ENCODE measurements at places on chromosomes 2 and 18.

DNA sequence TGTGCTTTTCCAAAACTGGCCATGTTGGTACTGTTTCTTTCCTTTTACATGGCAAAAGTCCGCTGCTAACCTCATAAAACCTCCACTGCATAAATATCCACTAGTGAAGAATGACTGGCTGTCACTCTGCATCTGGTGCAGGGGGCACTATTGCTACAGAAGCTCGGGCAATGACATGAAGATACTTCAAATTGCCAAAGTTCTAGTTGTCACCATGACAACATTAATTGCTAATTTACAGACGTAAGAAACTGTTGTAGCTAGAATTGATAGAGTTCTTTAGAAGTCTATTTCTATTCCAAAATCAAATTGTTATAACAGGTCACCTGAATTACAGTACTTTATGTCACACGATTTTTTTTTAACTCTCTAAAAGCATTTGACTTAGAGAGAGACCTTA is 845 bp downstream of the CFAP210 start:
- H3K4me3 ChIP-seq, result no peak overlapping the region
- H3K36me3 ChIP-seq, result no peaks in the 10 kb centered on the region
- no peaks in the 10 kb centered on the region for H3K27me3 ChIP-seq
- peaks cover 4% of the 10 kb centered on the region for H3K4me1 ChIP-seq
- DNase-seq, result peak; percentile 49

DNA sequence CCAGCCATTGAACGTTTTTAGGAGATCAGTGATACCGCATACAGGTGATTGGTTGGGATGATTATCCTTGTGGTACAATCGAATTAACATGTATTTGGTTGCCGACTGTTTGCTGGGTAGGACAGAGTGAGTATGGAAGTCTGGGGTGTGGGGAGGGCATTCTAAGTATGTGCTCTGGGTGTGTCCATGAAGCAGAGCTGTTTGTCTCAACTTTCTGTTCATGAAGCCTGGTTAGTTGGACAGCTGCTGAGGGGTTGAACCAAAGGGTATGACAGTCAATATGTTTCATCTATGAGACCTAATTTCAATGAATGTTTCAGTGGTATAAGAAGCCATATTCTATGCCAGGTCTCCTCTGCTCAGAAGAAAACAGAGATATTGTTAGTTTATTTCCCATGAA is 21.9 kb upstream of the SPTBN1 start:
- no peak overlapping the region for H3K4me3 ChIP-seq
- DNase-seq, result no peak
- peaks cover 46% of the 10 kb centered on the region for H3K4me1 ChIP-seq
- H3K27ac ChIP-seq, result peak overlapping the region; percentile 65
- no peaks in the 10 kb centered on the region for H3K36me3 ChIP-seq

DNA sequence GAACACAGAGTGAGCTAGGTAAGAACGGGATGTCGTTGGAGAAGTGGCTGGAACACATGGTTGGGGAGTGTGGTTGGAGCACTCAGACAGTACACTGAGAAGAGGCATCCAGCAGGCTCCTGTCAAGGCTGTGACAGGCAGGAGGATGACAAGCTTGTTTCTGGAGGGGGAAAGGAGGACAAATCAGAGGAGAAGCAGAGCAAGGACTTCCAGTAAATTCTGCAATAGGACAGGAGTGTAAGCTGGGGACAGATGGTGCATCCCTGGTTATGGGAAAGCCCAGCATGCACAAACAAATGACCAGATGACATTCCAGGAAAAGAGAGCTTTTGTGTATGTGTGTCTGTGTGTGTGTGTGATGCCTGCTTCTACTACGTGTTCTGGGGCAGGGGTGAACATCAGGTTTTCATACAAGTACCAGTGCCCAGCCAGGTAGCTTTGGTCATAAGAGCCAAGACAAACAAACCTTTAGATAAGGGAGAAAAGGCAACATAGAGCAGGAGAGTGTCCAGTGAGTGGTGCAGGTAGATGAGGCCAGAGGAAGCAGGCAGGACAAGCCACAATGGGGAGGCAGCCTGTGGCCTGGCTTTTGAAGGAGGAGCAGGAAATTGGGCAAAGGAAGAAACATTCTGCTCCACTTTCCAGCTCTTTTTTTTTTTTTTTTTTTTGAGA is 32.1 kb upstream of the MAPK4 start:
- H3K36me3 ChIP-seq, result no peaks in the 10 kb centered on the region
- DNase-seq, result no peak
- H3K27ac ChIP-seq, result no peak overlapping the region
- no peaks in the 10 kb centered on the region for H3K4me1 ChIP-seq
- no peaks in the 10 kb centered on the region for H3K27me3 ChIP-seq

GRCh38 chr2:41320491-41320890 is 727.3 kb upstream of the PKDCC start:
- no peak overlapping the region for H3K4me3 ChIP-seq
- no peaks in the 10 kb centered on the region for H3K4me1 ChIP-seq
- DNase-seq, result peak; percentile 39
- no peak overlapping the region for H3K27ac ChIP-seq
- H3K27me3 ChIP-seq, result no peaks in the 10 kb centered on the region

DNA sequence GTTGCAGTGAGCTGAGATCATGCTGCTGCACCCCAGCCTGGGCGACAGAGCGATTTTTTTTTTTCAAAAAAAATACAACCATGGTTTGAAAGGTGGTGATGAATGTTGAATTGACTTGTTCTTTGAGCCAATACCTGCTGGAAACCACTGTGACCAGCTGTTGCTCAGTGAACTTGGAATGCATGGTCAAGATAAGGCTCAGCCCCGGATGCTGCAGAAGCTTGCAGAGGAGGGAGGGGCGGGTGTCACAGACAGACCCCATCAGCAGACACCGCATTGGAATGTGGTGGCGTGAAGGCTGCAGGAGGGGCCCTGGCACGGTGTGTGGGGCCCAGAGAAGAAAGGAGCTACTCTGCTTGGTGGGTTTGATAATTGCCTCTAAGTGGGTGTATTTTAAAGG is 91.6 kb downstream of the ITGB1BP1 start:
- peaks cover 14% of the 10 kb centered on the region for H3K36me3 ChIP-seq
- H3K27me3 ChIP-seq, result no peaks in the 10 kb centered on the region
- no peak overlapping the region for H3K27ac ChIP-seq
- H3K4me3 ChIP-seq, result no peak overlapping the region

GRCh38 chr2:144379851-144380311 is 140.0 kb downstream of the ZEB2 start:
- no peaks in the 10 kb centered on the region for H3K36me3 ChIP-seq
- DNase-seq, result peak; percentile 90
- peaks cover 15% of the 10 kb centered on the region for H3K4me1 ChIP-seq
- peak overlapping the region; percentile 88 for H3K27ac ChIP-seq

- H3K36me3 ChIP-seq, result no peaks in the 10 kb centered on the region
- peak; percentile 9 for DNase-seq
- no peak overlapping the region for H3K27ac ChIP-seq
- no peak overlapping the region for H3K4me3 ChIP-seq
Measured at GRCh38 chr2:88350331-88351248, 101.9 kb downstream of the FOXI3 start.

DNA sequence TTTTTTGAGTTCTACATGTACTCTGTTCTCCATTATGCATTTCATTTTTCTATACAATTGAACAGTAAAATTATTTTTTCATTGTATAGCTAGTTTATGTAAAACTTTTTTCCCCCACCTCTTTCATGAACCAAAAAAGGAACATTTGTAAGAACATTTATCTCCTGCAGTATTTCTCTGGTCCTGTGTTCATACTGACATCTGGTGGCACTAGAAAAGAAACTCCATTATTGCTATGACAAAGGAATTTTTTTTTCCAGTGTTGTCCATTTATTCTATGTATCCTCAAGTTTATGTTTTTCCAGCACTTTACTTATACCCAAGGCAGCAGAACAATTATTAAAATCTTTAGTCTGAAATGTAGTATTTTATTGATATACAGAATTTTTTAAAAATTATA is 27.4 kb upstream of the CHAC2 start:
- H3K36me3 ChIP-seq, result peaks cover 2% of the 10 kb centered on the region
- peak; percentile 67 for DNase-seq
- no peaks in the 10 kb centered on the region for H3K27me3 ChIP-seq
- no peak overlapping the region for H3K4me3 ChIP-seq
